ENCODE measurements at places on chromosomes 16 and 17.

GRCh38 chr17:30376621-30377452 lies 1.9 kb upstream of the CPD start:
- DNase-seq = peak; percentile 59

- DNase-seq = peak; percentile 60
These were observed 158.2 kb downstream of the FOXL1 start for GRCh38 chr16:86736502-86736901.

DNA sequence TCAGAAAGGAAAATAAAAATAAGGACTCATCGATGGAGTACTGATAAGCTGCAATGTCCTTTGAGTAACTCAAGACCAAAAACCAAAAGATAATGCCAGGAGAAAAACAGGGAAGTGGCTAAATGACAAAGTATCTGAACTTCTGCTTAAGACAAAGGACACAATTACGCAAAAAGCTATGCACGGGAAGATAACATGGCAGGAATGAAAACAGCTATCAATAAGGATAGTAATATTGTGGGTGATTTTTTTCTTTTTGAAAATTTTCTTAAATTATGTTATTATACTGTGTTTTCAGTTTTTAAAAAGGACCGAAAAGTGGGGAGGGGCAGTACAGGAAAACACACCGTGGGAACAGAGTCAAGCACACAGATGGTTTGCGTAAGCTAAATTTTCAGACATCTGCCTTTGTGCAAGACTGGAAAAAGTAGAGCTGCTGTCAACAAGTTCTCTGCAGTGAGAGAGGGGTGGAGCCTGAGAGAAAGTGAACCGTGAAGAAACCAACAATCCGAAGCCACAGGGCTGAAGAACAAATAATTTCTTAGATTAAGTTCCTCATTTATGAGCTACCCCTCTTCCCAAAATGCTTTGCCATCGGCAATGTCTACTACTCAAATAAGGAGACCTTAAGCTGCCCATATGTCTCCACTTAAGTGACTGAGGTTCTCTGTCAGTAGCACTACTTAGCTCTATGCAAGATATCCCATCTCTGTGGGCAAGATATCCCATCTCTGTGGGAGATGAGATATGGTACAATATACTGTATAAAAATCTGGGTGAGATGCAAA lies 99.9 kb upstream of the CORO6 start:
- DNase-seq = peak; percentile 67

DNA sequence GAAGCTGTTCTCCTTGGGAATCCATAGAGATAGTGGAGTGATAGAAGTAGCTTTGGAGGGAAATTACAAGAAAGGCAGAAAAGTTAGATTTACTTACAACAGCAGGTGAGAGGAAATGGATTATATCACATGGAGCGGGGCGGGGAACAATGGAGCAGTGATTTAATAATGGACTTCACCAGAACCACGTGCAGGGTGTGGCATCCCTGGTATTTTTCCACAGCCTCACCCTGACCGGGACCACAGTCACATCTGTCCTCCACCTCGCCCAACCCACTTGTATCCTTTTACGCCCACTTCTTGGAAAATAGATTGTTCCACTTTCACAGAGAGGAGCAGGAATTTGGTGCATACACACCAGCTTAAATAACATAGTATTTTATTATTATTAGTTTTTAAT lies 15.9 kb upstream of the CYB5B start:
- DNase-seq = no peak

DNA sequence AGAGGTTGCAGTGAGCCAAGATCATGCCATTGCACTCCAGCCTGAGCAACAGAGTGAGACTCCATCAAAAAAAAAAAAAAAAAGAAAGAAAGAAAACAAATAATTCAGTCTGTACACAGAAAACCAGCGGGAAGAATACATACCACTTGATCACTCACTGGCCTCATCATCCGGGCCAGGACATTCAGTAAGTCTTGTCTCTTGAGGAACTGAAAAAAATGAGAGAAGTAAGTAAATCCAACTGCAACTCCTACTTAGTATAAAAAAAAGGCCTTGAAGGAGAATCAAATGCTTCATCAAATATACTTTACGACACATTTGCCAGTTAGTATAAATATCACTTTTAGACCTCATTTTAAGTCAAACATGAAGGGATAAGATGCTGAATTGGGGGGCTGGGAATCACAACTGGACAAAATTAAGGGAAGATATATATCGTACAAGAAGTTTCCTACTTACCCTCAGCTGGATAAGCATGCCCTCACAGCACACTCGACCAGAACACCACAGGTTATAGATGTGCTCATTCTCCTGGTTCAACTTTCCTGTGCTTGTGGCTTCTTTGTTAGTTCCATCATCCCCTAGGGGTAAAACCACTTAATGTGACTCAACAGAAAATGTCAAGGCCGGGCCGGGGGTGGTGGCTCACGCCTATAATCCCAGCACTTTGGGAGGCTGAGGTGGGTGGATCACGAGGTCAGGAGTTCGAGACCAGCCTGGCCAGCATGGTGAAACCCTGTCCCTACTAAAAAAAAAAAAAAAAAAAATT lies 12.4 kb downstream of the CCDC47 start:
- DNase-seq = no peak

GRCh38 chr17:46916623-46917022 lies 6.3 kb upstream of the GOSR2 start:
- DNase-seq = no peak

DNA sequence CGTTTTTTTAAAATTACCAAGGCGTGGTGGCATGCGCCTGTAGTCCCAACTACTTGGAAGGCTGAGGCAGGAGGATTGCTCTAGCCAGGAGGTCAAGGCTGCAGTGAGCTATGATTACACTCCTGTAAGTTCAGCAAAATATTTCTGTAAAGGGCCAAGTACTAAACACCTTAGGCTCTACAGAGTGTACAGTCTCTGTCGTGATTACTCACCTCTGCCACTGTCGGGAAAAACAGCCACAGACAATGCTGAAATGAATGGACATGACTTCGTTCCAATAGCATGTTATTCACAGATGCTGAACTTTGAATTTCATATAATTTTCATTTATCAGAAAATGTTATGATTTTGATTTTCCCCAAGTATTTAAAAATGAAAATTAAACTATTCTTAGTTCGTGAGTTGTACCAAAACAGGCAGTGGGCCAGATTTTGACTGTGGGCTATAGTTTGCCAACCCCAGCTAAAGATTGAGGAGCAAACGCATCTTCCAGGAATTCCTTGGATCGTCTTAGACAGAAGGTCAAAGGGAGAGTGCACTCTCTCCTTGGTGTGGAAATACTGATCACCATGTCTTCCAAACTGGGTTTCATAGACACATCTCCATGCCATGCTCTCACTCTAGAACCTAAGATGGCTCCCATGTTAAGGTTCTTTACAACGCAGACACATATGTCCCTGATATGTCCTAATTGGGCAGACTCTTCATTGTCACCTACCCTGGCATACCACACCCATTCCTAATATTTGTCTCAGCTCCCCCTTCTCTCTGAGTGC lies 89.5 kb downstream of the MARF1 start:
- no peak for DNase-seq

- peak; percentile 81 for DNase-seq
These were observed 246.9 kb upstream of the GSE1 start for GRCh38 chr16:85366031-85366763.

DNA sequence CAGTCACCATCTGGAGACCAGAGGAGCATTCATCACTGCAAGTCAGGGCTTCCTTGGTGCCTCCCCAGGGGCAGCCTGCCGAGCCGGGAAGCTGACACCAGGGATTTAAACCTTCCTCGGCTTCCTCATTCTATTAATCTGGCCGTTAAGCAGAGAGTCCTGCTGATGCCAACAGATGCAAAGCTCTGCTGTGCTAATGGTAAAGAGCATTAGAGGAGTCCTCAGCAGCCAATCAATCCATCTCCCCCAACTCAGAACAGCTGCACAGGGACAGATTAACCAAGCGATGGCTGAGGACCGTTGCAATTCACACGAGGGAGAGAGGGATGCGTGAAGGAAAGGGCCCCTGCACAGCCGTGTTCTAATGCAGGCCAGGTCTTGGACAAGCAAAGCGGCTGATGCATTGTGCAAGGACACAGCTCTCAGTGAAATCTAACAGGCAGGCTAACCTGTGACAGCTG lies 116.6 kb downstream of the XYLT1 start:
- DNase-seq = no peak

- peak; percentile 89 for DNase-seq
These were observed 22.6 kb downstream of the ZNF213 start for GRCh38 chr16:3157229-3158025.

- DNase-seq = peak; percentile 4
These were observed 108.4 kb downstream of the METRNL start for GRCh38 chr17:83187782-83188311.

- DNase-seq = no peak
These were observed 10.2 kb downstream of the RANBP10 start for GRCh38 chr16:67796099-67796718.

DNA sequence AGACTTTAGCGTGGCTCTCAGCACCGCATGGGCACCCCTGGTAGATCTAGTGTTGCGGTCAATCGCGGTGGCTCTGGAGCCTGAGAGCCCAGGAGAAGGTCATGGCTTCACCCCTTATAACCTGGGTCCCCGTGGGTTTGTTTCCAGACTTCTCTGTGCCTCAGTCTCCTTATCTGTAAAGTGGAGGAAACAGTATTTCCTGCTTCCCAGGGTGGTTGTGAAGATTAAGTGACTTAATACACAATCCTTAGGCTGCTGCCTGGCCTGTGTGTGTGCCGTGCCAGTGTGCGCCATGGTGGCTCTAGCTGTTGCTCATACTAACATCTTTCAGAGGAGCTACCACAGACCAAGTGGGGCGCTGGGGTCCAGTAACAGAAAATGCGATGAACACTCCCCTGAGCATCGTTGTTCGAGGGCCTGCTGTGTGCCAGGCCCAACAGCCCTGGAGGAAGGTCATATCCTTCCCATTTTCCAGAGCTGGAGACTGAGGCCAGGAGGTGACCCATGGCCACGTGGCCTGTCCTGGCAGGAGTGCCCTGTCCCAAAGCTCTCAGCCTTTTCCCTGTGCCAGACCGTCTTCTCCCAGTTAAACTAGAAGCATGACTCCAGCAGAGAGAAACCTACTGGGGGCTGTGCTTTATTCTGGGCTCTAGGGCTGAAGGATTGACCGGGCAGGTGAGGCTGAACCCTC lies 70.1 kb downstream of the CMIP start:
- DNase-seq = no peak

GRCh38 chr17:79850571-79851460 lies 11.6 kb upstream of the CBX4 start:
- no peak for DNase-seq

DNA sequence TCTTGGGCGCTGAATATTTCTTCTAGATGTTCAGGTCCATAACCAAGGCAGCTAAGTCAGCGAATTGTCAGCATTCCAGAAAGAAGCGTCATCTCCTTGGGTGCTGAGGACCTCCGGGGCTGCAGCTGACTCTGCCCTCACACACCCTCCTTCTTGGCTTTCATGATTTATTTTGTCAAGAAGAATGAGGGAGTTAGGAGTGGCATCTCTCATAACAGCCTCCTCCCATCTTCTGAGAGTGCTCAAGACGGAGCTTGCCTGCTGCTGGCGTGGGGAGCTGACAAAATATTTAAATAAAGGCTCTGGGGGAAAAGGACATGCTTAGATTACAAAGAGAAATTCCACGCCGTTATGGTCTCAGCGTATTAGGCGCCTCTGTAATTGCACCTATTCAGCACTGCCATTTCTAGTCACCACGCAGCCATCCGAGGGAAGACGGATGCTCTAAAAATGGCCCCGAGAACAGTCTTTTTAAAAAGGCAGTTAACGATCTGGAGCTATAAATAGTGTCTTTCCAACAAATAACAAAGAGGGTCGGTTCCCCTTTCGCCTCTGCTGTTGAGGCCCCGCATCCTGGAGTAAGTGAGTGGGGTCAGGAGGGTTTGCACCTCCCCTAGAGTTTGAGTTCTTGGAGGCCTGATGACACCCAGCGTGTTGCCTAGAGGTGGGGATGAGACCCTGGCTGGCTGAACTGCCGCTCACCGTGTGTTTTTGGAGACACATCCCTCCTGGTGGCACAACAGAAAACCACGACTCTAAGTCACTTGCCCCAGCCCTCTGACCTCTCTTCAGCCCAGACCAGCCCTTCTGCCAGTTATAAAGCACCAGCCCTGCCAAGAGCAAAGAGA lies 187.0 kb downstream of the CCDC182 start:
- DNase-seq = no peak

DNA sequence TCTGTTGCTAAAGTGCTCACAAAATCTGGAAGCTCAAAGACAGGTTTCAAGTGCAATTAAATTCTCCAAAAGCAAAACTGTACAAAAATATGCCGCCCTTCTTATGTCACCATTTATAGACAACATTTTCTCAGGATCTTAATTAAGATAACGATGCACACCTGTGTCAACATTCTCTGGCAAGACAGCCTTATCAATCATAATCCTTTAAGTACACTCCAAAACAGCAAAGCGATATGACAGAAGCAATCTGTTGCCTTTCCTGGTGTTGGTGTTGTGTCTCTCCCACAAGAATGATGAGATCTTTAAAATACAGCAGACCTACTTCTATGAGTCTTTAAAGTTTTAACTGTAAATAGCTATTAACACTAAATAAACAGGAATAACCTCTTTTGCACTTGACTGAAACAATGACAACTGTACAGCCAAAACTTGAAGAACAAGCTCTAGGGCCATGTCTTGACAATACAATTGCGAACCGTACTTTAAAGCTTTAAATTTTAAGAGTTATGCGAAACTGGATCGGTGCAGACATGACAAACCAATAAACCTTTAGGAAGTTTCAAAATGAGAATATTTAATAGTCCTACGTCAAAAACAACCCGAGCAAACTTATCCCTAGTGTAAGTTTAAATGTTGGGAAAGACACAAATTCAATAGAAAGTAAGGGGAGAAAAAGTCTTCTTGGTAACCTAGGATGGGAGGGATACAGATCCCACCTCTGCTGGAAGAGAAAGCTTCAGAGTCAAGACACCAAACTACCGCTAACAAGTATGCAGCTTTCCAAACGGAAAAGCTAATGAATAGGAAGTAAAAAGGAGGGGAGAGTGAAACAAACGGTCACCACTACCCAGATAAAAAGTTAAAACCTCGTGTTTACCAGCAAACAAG lies 3.3 kb upstream of the IRX5 start:
- no peak for DNase-seq
